ENCODE measurements at places on chromosomes 2 and 18. TPM values are rescaled to one million over a fixed set of nuclear protein-coding genes. Genes with fewer than 3 reads are reported as not detected.

The CENPA gene
- total RNA-seq, result 0.30 TPM

The CCDC121 gene
- total RNA-seq, result 0.49 TPM

The PSD4 gene
- total RNA-seq, result 150 TPM

- H3K36me3 ChIP-seq, result no peaks in the 10 kb centered on the region
- no peak overlapping the region for H3K4me3 ChIP-seq
- H3K27ac ChIP-seq, result no peak overlapping the region
- DNase-seq, result no peak
These were observed 420.3 kb upstream of the FSIP2 start for GRCh38 chr2:185318271-185318724.

- peaks cover 6% of the 10 kb centered on the region for H3K4me1 ChIP-seq
- no peaks in the 10 kb centered on the region for H3K36me3 ChIP-seq
- DNase-seq, result no peak
- no peak overlapping the region for H3K4me3 ChIP-seq
- H3K27ac ChIP-seq, result no peak overlapping the region
These were observed 12.5 kb downstream of the CYP26B1 start for GRCh38 chr2:72134997-72135800.

GRCh38 chr2:235394278-235394828, 99.5 kb upstream of the AGAP1 start:
- H3K27ac ChIP-seq, result no peak overlapping the region
- H3K4me3 ChIP-seq, result no peak overlapping the region
- H3K4me1 ChIP-seq, result peaks cover 14% of the 10 kb centered on the region
- DNase-seq, result no peak
- no peaks in the 10 kb centered on the region for H3K36me3 ChIP-seq
- no peaks in the 10 kb centered on the region for H3K27me3 ChIP-seq

GRCh38 chr2:207395535-207396251, 134.1 kb upstream of the CREB1 start:
- no peak overlapping the region for H3K27ac ChIP-seq
- H3K4me1 ChIP-seq, result no peaks in the 10 kb centered on the region
- DNase-seq, result no peak
- no peak overlapping the region for H3K4me3 ChIP-seq
- no peaks in the 10 kb centered on the region for H3K36me3 ChIP-seq
- no peaks in the 10 kb centered on the region for H3K27me3 ChIP-seq

GRCh38 chr2:111662771-111663470, 221.1 kb downstream of the ANAPC1 start:
- H3K27me3 ChIP-seq, result no peaks in the 10 kb centered on the region
- H3K27ac ChIP-seq, result no peak overlapping the region
- no peak for DNase-seq

- H3K27ac ChIP-seq, result peak overlapping the region; percentile 0
- DNase-seq, result no peak
These were observed 36.3 kb downstream of the YWHAQ start for GRCh38 chr2:9594366-9595054.
